ENCODE measurements at places on chromosomes 2 and 18. TPM values are rescaled to one million over a fixed set of nuclear protein-coding genes. Genes with fewer than 3 reads are reported as not detected.

DNA sequence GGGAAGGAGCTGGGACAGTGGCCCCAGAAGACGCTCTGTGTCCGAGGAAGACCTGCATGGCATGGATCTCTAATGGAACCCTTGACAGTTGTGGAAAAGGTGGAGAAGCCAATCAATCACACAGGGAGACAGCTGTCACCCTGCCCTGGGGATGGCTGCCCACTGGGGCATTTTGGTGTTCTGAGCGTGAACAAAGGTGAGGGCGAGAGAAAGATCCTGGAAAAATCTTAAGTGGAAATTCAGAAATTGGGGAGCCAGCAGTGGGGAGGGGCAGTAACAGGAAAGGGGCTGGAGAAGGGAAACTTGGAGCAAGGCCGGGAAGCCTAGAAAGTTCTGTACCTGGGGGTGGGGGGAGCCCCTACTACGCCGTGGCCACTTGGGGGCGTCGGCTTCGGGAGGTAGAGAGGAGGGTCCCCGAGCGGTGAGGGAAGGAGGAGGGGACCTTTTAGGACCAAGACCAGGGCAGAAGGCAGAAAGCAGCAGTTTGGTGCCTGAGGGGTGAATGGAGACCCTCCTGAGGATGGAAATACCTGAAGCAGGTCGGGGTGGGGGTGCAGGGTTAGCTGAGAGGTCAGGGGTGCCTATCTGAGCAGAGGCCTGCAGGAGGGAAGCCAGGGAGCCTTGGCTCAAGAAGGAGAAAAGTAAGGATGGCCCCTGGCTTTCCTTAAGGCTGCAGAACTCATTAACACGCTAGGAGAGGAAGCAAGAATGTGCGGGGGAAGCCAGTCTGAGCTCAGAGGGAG lies 30.0 kb downstream of the NGEF start:
- DNase-seq: no peak

- DNase-seq: no peak
Measured at GRCh38 chr2:178199334-178199733, 5.0 kb downstream of the OSBPL6 start.

DNA sequence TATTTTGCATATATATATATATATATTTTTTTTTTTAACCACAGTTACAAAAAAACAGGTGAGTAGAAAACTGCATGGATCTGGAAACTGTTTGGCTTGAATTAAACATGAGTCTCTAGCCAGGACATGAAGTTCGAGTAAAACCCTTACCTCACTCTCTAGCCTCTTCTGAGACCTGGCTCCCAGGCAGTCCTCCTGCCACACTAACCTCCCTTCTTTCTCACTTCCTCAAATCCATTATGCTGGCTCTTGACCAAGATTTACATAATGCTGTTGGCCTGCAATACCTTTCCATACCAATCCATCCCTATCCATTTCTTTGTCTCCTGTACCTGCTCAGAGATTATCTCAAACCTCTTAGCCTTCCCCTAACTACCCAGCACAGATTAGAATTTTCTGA lies 34.0 kb downstream of the PIGN start:
- DNase-seq: no peak

DNA sequence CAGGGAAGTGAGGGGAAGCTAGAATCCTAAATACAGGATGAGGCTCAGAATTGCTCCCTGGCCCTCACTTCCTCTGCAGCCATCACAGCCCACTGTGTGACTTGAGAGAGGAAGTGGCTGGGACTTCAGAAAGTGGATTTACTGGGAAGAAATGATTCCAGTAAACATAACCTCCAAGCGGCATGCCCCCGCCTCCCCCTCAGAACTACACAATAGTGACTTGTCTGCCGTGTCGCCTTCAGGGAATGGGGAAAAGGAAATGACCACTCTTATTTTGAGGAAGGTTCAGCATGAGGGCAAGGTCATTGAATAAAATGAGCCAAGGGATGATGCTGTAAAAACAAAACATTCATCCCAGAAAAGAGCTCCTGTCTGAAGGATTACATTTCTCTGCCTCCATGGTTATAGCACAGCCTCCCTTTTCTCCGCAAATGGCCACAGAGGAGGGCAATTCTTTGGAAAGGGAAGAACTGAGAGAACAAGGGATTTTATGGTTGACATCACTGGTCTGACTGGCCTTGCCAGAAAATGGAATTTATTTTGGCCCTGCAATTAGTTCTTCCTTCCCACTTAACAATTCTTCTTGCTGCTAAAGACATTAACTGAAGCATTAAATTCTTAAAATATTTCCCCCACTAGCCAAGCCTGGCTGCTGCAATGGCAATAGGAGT lies 78.9 kb upstream of the DAPL1 start:
- peak; percentile 23 for DNase-seq

DNA sequence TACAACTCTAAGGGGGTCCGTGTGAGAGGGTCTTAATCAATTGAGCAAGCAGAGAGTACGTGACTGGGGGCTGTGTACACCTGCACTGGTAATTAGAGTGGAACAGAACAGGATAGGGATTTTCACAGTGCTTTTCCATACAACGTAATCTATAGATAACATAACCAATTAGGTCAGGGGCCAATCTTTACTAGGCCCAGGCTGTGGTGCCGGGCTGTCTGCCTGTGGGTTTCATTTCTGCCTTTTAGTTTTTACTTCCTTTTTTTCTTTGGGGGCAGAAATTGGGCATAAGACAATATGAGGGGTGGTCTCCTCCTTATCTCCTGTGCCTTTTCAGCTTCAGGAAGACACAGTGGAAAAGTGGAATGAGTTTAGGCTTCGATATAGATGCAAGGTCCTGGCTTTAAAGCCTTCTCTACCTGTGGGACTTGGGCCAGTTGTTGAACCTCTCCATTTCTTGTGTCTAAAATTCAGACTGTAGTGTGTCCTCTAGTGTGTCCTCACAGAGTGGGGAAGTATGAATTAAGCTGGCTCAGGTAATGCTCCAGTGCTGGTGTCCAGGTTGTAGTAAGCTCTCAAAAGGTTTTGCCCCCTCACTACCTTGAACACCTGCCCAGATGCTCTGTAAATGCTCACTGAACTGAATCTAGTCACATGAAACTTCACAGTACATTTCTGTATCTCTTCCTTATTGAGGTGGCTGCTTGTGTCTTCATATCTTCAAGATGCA lies 422.8 kb downstream of the SETBP1 start:
- DNase-seq: no peak

- no peak for DNase-seq
Measured at GRCh38 chr2:114192362-114192761, 250.1 kb upstream of the DPP10 start.

DNA sequence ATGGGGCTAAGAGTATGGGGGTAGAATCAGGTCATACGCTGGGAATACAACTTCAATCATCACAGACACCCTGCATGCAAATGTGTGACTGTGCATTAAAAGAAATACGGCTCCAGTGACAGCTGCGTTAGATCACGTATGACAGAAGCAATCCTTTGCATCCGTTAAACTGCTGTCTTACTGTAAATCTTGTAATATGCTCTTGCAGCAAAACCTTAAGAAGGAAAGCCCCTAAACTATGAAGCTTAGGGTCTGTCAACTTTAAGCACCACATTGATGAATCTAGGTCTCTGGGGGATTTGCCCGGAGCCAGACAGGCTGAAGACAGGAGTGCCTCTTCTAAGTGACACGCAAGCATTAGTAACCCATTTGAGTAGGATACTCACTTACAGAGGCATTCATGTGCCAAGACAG lies 84.7 kb upstream of the EML6 start:
- DNase-seq: no peak

DNA sequence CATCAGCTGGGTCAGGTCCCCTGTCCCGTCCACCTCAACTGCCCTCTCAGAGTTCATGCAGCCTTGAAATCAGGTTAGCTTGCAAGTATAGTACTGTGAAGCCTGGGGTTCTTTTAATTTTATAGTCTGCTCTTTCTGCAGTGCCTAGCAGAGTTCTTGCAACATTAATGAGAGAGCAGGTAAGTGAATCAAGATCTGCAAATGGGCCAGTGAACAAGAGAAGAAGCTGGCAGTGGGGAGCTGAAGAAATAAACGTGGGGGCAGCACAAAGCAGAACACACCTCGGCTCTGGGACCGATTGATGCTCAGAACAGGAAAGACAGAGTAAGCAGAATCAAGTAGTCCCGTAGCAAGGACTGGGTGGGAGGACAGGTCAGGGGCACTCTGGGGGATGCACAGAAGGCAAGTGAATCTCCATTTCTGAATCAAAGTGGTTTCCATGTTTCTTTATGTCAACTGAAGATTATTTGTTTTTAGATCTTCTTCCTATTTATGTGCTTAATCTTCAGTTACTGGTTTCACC lies 675.5 kb downstream of the RNF144A start:
- no peak for DNase-seq

DNA sequence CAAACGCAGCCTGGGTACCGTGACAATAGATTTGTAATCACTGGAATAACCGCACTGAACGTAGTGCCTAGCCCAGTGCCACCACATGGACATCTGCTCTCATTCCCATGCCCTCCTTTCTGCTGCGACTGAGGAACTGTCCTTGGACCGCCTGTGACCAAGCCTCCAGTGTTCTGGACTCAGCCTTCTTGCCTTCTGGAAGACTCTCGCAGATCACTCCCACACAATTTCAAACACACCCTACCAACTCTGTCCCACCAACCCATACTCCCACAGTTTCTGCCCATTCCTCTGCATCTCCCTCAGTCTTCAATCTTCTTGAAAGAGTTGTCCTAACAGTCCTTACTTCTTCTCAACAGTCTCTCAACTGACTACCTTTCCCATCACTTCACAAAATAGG lies 2.1 kb downstream of the RNF149 start:
- no peak for DNase-seq

- no peak for DNase-seq
Measured at GRCh38 chr2:39975476-39976020, 196.5 kb upstream of the THUMPD2 start.

- no peak for DNase-seq
Measured at GRCh38 chr2:46407852-46408455, 71.4 kb upstream of the TMEM247 start.

DNA sequence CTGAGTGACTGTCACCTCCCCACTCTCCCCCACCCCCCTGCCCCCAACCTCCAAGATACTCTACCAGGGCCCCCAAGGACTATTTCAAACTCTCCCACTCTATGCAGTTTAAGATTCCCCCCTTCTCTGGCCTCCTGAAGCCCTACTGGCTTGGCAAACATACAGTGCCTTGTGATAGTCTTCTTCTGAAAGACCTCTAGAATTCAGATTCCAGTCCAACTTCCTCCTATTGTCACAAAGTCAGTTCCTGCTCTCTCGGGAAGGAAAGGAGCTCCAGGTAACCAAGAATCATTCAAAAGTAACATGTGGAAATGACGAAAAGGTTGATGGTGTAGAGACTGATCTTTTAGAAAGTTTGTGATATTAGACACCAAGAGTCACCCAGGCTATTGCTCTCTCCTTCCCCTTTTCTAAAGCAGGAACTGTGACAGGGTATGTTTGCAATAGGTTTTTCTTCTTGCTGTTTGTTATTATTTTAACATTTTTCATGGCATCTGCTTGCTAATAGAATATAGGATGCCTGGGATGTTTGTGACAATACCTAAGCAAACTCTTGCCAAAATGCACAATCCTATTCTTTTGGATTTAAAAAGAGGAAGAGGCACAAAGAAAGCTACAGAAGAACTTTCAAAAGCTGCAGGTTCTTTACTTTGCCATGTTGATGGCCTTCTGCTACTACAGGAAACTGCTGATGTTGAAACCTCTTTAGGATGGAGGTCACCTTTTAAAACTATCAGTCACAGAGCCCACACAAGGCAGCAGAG lies 93.5 kb upstream of the MGAT4A start:
- no peak for DNase-seq

DNA sequence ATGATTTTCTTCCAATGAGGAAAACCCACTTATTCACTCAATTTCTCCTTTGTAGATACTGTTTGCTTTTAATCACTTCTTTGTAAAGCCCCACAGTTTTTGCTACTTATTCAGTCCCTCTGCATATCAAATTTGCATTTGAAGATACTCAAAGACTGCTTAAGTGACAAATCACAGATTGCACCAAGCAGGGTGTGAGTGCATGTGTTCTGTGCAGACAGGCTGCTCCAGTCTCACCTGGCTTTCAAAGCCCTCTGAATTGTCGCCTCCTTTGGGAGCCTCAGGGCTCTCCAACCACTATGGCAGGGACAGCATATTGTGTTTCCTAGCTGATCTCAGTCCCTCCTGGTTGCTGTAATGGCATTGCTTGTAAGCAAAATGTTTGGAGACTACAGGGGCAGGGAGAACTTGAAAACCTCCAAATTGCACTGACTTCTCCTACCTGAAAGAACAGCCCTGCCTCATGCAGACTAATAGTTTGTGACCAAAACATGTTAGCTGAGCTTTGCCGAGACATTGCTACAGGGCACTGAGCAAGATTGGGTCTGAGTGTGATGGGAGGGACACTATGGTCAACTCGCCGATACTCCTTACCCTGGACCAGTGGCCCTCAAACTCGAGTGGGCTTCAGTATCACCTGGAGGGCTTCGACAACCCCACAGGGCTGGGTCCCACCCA lies 96.8 kb downstream of the POLE4 start:
- DNase-seq: no peak

- no peak for DNase-seq
Measured at GRCh38 chr18:78770823-78771139, 208.8 kb upstream of the SALL3 start.

DNA sequence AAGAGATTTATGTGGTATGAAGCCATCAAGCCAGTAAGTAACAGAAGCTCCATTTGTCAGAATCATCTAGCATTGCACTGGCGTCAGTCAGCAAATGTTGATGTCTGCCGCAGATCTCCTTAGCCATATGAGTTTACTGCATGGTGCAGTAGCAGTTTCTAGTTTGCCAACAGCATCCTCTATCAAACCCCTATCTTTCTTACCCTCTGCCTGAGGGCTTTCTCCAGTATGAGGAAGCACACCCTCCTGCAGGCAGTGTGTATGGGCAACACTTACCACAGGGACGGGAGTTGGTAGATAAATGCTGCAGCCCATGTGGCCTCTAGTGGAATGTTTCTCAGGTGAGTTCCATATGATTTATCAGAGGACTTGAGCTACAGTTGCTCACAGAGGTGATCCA lies 63.7 kb downstream of the EFEMP1 start:
- DNase-seq: no peak

GRCh38 chr2:115364093-115364492 lies 921.7 kb downstream of the DPP10 start:
- no peak for DNase-seq

Gene TGFA
- total RNA-seq: 104 TPM

Gene HJURP
- 58.5 TPM for total RNA-seq

Gene RTP5
- total RNA-seq: not detected

Gene EPB41L5
- total RNA-seq: 27.7 TPM

Gene CROCC2
- total RNA-seq: not detected

Gene TSPYL6
- total RNA-seq: not detected

Gene IL36B
- not detected for total RNA-seq

Gene CMPK2
- 26.6 TPM for total RNA-seq

Gene E2F6
- 25.6 TPM for total RNA-seq

Gene DSG1
- total RNA-seq: not detected

Gene ATIC
- total RNA-seq: 206 TPM

Gene VWA3B
- total RNA-seq: not detected

Gene HOXD13
- not detected for total RNA-seq

Gene B3GNT7
- 14.4 TPM for total RNA-seq
